ENCODE measurements at places on chromosomes 7 and 10.

GRCh38 chr7:47190462-47190861 lies 391.4 kb downstream of the TNS3 start:
- no peak for DNase-seq

- no peak for DNase-seq
Observed at GRCh38 chr7:127979728-127980126, 51.5 kb downstream of the LRRC4 start.

DNA sequence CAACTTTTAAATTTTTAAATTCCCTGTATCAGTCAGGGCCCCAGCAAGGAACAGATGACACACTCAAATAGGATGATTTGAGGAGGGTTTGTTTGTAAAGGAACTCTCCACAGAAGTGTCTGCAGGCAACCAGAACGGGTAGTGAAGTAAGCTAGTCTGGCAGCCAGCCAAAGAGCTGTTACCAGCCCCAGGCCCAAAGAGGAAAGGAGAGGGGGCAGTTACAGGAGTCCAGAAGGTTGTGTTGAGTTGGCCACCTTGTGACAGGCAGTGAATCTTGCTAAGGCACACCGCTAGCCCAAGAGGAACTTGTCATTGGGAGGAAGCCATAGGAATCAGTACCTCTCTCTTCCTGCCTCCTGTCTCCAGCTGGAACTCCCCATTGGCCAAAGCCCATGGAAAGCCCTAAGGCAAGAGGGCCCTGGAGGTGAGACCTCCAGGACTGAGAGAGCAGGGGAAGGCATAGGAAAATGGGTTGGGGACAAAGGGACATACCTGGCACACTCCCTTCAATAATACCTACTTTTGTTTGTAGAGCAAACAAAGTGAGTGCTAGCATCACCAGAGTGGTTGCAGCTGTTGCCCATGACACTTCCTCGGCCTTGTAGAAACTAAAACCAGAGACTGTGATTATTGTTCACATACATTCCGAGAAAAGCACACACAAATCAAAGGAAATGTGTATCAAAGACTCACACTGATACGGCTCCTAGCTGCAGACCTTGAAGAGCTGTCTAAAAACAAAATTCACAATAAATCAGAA lies 25.4 kb upstream of the GATAD1 start:
- no peak for DNase-seq

DNA sequence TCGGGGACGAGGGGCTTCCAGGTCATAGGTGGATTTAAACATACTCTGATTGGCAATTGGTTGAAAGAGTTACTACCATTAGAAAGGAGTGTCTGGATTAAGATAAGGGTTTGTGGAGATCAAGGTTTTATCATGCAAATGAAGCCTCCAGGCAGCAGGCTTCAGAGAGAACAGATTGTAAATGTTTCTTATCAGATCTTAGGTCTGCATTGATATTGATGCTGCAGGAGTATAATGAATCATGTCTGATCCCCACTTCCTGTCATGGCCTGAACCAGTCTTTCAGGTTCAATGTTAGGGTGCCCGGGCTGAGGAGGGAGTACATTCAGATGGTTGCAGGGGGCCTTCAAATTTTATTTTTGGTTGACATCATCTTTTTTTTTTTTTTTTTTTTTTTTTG lies 51.4 kb downstream of the SH3PXD2A start:
- no peak for DNase-seq

DNA sequence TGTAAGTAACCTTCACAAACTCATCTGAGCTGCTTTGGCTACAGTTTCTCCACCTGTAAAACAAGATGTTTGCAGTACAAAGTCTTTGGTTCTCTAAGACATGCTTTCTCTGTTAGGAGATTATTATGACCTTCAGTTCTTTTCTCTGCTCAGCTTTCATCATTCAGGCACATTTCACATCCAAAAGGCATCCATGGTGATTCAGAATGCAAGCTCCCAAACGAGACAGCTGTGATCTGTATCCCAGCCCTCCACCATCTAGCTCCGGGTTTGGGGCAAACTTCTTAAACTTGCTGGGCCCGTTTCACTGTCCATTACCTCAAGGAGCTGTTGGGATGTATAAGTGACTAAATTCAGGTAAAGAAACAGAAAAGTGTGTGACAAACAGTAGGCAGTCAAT lies 95.8 kb upstream of the COL1A2 start:
- DNase-seq: no peak
